ENCODE measurements at places on chromosomes 6 and 20. TPM values are rescaled to one million over a fixed set of nuclear protein-coding genes. Genes with fewer than 3 reads are reported as not detected.
A peak's percentile ranks its signal among the peaks of the same experiment; 100 is the strongest.

GRCh38 chr20:25859649-25860530 lies 163.2 kb upstream of the ZNF337 start:
- H3K36me3 ChIP-seq, result no peaks in the 10 kb centered on the region
- peaks cover 11% of the 10 kb centered on the region for H3K27me3 ChIP-seq
- no peak overlapping the region for H3K4me3 ChIP-seq
- no peak for DNase-seq
- H3K27ac ChIP-seq, result no peak overlapping the region

CNR1 gene
- not detected for total RNA-seq

DNA sequence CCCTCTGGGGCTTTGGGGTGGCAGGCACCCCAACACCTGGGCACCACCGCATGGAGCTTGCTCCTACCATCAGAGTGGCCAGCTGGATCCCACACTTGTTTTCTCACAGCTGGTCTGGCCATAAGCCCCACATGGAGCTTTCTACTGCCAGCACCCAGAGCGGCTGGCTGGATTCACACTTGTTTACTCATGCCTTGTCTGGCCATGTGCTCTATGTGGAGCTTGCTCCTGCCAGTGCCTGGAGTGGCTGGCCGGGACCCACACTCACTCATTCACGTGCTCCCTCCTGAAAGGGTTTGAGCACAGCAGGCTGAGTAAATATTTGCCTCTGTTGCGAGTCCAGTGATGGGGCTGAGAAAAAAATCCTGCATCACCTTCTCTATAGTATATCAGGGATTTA lies 487.0 kb downstream of the CD109 start:
- H3K4me1 ChIP-seq, result no peaks in the 10 kb centered on the region
- no peak overlapping the region for H3K4me3 ChIP-seq
- DNase-seq, result peak; percentile 12
- no peaks in the 10 kb centered on the region for H3K36me3 ChIP-seq
- H3K27ac ChIP-seq, result no peak overlapping the region

DNA sequence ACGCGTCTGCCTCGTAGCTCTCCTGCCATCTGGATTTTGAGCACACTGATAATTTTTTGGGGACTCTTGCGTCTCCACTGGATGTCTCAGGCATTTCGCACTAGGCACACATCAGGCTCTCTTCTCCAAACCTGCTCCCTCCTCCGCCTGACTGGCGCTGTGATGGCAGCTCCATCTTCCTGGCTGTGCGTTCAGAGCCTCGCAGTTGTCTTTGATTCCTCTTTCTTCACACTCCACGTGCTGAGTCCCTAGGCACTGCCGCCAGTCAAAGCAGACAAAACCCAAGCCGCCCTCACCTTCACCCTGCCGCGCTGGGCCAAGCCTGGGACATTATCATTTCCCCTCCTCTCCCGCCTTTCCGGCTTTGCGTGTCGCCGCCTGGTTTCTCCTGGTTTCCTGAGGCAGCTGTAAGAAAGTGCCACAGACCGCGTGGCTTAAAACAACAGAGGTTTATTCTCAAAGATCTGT lies 778 bp downstream of the PSMG4 start:
- DNase-seq, result peak; percentile 41
- peaks cover 10% of the 10 kb centered on the region for H3K36me3 ChIP-seq
- peak overlapping the region; percentile 54 for H3K27ac ChIP-seq
- H3K27me3 ChIP-seq, result peaks cover 1% of the 10 kb centered on the region
- H3K4me1 ChIP-seq, result peaks cover 3% of the 10 kb centered on the region
